ENCODE measurements at places on chromosomes 2 and 18. TPM values are rescaled to one million over a fixed set of nuclear protein-coding genes. Genes with fewer than 3 reads are reported as not detected.

The CDH7 gene
- 0.40 TPM for total RNA-seq

The CD8A gene
- 2.8 TPM for total RNA-seq

- DNase-seq: no peak
Observed at GRCh38 chr2:237572742-237573101, 6.3 kb downstream of the PRLH start.

- no peak for DNase-seq
Observed at GRCh38 chr18:36130883-36131653, 1.4 kb downstream of the ELP2 start.

All from lung (tissue), 17 donors.